ENCODE measurements at places on chromosomes 11 and 22.

DNA sequence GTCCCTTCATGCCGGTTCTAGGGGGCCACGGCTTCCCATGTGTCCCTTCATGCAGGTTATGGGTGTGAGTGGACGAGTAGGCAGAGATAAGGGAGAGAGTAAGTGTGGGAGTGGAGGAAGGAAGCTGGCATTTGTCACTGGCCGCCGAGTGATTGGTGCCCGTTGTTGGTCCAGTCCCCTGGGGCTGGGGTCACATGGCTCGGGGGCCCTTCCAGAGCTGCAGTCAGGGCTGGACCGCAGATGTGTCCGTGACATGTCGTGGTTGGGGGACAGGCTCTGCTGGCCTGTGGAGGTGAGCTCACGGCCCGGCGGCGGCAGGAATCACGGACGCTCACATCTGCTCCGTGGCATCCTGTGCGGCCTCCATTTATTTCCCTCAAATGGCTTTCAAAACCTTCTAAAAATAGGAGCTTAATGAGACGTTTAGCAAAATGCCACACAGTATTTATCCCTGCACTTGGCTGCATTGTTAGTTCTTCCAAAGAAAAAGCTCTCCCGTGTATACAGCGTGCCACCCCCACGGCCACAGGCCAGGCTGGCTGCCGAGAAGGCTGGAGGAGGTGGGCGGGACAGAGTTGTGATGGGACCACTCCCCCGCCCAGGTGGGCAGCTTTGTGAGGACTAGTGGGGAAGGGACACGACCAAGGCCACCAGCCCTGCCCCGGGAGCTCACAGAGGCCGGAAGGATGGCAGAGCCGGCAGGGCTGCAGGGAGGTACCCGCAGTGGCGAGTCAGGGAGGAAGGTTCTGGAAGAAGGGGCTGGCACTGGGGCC lies 386.7 kb downstream of the TBC1D22A start:
- DNase-seq: no peak

GRCh38 chr11:3950996-3951660 lies 95.7 kb downstream of the STIM1 start:
- DNase-seq: no peak

- no peak for DNase-seq
Measured at GRCh38 chr22:44068422-44069191, 44.5 kb downstream of the PARVB start.

DNA sequence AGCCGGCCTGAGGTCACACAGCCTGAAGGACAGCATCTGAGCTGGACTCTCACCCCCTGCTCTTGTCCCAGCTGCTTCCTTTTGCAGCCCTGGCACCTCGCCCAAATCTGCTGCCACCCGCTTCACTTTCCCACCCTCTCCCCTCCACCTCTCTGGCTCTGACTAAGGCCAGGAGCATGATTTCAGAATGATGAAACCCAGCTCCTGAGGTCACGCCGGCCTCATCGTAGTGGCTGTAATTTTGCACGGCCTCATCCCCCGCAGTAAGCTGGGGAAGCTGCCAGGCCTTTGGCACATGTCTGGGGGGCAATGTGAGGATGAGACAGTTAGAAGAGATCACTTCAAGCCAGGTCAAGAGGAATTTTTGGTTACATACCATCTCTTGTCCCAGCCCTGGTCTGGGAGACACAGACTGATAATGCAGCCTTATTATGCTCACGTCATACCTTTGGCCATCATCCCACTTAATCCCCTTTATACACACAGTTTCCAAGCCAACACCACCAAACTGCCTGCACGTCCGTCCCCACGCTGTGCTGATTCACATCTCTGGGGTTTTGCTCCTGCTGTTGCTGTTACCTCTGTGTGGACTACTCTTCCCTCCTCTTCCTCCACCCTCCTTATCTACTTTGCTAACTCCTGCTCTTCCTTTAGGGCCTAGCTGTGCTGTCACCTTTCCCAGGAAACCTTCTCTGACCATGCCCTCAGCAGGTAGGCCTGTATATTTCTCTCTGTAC lies 58.1 kb downstream of the CHRDL2 start:
- DNase-seq: no peak

- no peak for DNase-seq
Measured at GRCh38 chr11:1876361-1877063, 15.2 kb downstream of the PRR33 start.

GRCh38 chr22:19057999-19058491 lies 64.2 kb downstream of the DGCR2 start:
- DNase-seq: no peak

DNA sequence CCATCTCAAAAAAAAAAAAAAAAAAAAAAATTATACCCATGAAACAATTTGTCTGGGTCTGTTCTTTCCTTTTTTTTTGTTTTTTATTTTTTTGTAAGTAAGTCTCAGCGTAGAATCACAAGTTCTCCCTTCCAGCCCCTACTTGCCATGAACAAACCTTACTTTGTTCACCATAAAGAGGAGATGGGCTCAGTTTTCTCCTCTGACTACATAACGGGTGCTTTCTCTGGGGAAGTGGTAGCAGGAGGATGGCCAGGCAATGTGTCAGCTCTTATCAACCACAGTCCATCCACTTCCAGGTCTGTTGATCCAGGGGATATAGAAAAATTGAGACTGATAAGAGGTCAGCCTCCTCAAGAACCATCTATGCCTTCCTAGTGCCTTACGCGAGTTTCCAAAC lies 11.0 kb downstream of the ASCC2 start:
- no peak for DNase-seq

GRCh38 chr22:46587061-46587460 lies 33.1 kb upstream of the GRAMD4 start:
- no peak for DNase-seq

DNA sequence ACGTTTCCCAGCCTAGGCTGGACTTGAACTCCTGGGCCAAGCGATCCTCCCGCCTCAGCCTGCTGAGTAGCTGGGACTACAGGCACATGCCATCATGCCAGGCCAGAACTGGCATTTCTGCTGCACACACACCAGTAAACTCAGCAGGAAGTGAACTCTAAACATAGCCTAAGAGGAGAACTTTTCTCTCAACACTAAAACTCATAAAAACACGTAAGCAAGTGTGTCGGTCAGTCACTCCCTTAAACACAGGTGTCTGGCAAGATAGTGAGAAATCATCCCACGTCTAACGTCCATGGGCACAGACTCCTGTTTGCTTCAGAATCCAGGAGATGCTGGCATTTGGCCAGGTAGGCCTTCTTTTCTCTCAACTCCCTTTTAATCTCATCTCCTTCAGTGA lies 104.8 kb downstream of the RPL27A start:
- no peak for DNase-seq

DNA sequence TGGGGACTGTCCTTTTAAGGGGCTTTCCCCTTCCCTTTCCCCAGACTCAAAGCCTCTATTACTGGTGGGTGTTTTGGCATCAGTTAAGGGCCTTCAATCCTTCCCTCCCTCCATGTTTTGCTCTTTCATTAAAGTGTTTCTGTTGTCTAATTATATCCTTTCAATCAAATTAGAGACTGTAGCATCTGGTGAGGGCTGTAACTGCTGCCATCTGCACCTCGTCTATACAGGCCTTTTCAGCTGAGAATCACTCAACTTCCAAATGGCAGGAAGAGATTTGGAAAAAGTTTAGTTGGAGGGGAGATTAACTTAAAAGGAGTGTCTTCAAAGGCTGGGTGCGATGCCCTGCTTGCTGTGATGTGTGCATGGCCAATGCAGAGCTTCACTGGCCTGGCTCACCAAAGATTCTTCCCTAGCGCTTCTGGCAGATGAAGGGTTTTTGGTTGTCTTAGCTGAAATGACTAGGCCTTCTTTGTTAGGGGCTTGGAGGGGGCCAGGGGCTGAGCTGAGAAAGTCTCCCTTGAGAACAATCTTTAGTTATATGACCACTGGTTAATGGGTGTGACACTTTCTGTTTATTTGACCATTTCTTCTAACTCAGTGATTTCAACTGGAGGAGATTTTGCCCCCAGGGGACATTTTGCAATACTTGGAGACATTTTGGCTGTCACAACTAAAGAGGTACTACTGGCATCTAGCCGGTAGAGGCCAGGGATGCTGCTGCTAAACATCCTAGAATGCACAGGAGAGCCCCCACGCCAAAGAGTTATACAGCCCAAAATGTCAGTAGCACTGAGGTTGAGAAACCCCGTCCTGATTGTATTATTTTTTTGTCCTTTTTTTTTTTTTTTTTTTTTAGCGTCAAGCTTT lies 7.5 kb downstream of the KREMEN1 start:
- no peak for DNase-seq

DNA sequence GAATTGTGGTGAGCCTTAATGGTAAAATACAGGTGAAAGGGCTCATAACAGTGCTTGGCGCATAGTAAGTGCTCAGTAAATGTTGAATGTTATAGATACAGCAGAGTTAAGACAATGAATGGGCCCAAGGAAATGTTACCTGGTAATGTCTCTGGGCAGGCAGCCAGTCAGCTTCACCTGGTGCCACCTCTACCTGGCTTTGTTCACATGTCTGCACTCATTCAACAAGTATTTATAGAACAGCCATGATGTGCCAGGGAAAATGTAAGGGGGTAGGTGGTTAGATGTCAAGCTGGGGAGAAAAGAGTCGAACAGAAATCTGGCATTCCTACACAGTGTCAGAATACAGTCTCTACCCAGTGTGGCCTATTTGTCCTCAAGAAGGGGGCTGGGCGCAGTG lies 238.8 kb upstream of the SYN3 start:
- DNase-seq: no peak

- no peak for DNase-seq
Measured at GRCh38 chr11:110467556-110467955, 37.8 kb downstream of the FDX1 start.

DNA sequence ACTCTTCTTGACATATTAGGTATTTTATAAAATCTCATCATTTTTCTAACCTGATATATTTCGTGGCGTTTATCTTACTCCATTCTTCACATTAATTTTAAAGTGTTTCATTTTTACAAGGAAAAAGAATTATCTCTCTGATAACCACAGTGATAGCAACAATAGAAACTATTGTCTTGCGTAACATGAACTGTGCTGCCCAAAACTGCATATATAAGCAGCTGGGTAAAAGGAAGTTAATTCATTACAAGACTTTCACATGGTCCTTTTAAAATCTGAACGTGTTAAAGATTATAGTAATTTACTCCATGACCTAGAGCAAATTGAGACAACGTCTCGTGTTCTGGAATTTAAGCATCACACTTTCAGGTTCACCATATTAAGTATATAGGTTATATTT lies 210.4 kb upstream of the GRIA4 start:
- DNase-seq: no peak

DNA sequence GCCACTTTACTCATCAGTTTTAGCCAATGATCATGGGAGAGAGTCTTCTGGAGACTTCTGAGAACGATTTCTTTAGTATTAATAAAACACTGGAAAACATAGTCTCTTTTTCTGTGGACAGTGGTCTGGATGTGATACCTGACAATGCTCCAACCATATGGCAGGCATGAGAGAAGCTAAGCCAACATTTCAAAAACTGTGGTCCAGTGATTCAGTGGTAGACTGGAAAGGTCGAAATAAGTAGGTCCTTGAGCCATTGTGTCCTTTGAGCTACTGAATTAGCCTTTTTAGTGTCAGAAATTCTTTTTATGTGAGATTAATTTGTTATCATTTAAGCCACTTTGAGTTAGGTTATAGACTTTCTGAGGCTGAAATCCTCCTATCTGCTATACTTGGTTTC lies 197.7 kb upstream of the CTSC start:
- DNase-seq: no peak

DNA sequence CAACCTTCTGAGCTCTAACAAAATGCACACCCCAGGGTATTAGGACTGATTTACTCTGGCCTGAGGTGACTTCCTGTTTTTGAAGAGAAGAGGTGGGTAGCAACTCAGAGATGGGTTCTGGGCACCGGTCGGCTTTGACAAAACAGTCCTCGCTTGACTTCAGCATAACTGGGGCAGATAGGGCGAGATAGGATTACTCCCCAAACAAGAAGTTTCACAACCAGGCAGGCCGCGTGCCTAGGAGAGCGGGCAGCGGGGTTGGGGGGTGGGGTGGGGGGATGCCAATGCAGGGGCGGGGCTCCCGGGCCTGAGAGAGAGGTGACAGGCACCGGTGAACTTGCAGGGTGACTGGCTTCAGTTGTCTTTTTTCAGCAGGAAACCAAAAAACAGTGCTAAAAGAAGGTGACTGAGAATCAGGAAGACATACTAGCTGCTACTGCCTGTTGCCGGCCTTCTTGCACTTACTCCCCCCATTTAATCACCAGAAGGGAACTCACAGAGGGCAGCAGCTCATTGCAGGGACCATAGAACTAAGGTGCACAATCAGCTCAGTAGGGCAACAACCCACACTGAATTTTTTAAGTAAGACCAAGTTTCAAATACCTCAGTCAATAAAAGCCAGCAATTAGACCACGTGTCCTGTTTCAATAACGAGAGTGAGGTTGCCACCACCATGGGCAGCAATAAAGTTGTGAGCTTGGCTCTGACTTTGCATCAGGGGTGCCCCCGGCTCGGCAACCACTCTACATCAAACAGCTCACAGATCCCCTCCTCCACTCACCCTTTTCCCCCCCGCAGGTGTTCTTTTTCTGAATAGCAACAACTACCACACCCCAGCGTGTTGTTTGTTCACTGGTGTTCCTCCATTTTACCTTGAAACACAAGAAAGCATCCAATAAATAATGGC lies 37.2 kb upstream of the ETS1 start:
- DNase-seq: no peak

GRCh38 chr22:21025266-21025665 lies 7.1 kb downstream of the SLC7A4 start:
- DNase-seq: no peak

DNA sequence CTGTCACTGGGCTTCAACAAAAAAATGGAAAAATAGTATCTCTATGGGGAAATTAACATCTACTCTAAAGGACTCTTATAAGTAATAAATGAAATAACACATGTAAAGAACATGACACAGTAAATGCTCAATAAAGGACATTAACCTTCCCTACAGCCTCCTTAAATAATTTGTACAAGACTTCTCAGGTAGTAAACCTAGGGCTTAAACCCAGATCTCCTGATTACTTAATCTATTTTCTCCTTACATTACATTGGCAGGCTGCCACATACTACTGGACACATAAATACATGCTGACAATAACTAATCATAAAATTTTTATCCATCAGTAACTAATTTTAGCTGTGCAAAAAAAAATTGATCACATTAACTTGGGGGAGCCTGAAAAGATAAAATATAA lies 4.9 kb downstream of the AMBRA1 start:
- DNase-seq: no peak

DNA sequence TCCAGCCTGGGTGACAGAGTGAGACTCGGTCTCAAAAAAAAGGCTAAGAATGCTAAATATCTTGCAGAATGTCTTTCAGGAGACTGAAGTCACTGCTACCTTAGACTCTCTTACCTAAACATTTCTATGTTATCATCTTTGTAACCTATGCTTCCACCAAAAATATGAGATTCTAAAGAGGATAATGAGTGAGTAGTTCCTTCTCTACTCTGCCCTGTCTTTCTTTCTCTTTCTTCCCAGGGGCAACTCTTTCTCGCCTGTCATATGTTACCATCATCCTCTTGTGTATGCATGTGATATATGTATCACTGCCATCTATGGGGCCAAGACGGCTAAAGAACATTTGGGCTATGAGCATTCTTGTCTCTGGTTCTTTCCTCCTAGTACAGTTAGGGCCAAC lies 9.0 kb upstream of the RASSF10 start:
- DNase-seq: no peak

Data from stimulated activated CD8-positive, alpha-beta memory T cell treated with anti-CD3 and anti-CD28 coated beads, Interleukin-15, amount 100 ng/mL, for 4 hours (primary cell).